Parietal lobe (tissue), 2 donors: ENCODE measurements at places on chromosomes 2 and 18. TPM values are rescaled to one million over a fixed set of nuclear protein-coding genes. Genes with fewer than 3 reads are reported as not detected.

Gene ZNF2
- total RNA-seq, result 9.7 TPM

Gene TMX3
- 127 TPM for total RNA-seq

Gene FBXO48
- 0.94 TPM for total RNA-seq

Gene CXCR4
- 77.3 TPM for total RNA-seq

Gene EVX2
- not detected for total RNA-seq

Gene PIEZO2
- 2.8 TPM for total RNA-seq

Gene TBR1
- total RNA-seq, result 132 TPM

Gene FSHR
- not detected for total RNA-seq

Gene BOLL
- total RNA-seq, result not detected

Gene PROKR1
- 2.8 TPM for total RNA-seq

Gene PRSS56
- total RNA-seq, result not detected

Gene VWC2L
- total RNA-seq, result 7.8 TPM

Gene OXER1
- total RNA-seq, result 0.31 TPM

Gene MAP2
- 1,096 TPM for total RNA-seq

Gene PTPRN
- total RNA-seq, result 30.7 TPM

Gene SRD5A2
- not detected for total RNA-seq

Gene FAM237A
- not detected for total RNA-seq

Gene CLASP1
- total RNA-seq, result 321 TPM

Gene C1QL2
- 1.6 TPM for total RNA-seq

Gene PAIP2B
- total RNA-seq, result 14.1 TPM

Gene FOXI3
- total RNA-seq, result 0.63 TPM
